Activated CD4-positive, alpha-beta T cell treated with anti-CD3 and anti-CD28 coated beads for 36 hours (primary cell): ENCODE measurements at places on chromosomes 6 and 20. TPM values are rescaled to one million over a fixed set of nuclear protein-coding genes. Genes with fewer than 3 reads are reported as not detected.

GRCh38 chr6:51855310-51856082 lies 231.9 kb downstream of the PKHD1 start:
- H3K4me1 ChIP-seq: no peaks in the 10 kb centered on the region
- no peak overlapping the region for H3K27ac ChIP-seq
- H3K4me3 ChIP-seq: no peak overlapping the region
- no peaks in the 10 kb centered on the region for H3K36me3 ChIP-seq

DNA sequence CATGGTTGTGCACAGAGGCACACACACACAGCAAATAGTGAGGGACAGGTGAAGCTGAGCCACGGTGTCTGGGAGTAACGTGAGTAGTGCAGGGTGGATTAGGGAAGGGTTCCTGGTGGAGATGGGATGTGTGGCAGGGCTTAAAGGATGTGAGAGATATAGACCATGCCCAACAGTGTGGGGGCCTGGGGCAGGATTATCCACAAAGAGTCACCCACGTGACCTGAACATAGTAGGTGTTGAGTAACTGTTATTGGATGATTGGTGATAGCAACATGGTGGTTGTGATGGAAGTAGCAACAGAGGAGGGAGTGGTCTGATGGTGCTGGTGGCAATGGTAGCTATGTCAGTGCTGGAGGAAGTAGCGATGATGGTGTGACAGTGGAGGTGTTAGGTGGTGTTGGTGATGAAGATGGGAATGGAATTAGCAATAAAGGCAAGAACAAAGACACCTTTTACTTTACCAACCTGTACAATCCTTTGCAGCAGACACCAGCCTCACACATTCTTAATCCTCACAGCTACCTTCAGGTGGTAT lies 135.1 kb downstream of the MRPL14 start:
- no peaks in the 10 kb centered on the region for H3K4me1 ChIP-seq
- H3K4me3 ChIP-seq: no peak overlapping the region
- DNase-seq: no peak
- H3K27me3 ChIP-seq: no peaks in the 10 kb centered on the region
- H3K36me3 ChIP-seq: no peaks in the 10 kb centered on the region

DNA sequence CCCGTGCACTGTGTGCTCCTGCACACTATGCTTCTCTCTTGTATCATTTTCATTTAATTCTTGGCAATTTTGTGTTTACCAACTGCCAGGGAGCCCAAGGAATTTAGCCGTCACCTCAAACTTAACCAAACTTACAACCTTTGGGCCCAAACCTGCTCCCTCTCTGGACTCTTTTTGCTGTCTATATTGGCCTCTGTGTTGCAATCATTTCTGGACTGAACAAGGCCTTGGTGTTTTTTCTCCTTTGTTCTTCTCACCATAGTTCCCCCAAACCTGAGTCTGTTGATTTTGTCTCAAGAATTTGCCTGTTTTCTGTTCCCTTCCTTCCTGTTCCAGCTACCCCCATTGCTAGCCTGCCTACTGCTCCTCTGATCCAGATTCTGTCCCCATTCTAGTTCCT lies 19.2 kb downstream of the DCBLD1 start:
- H3K27me3 ChIP-seq: no peaks in the 10 kb centered on the region
- no peak overlapping the region for H3K27ac ChIP-seq
- no peak overlapping the region for H3K4me3 ChIP-seq
- no peaks in the 10 kb centered on the region for H3K36me3 ChIP-seq
- peaks cover 5% of the 10 kb centered on the region for H3K4me1 ChIP-seq

DNA sequence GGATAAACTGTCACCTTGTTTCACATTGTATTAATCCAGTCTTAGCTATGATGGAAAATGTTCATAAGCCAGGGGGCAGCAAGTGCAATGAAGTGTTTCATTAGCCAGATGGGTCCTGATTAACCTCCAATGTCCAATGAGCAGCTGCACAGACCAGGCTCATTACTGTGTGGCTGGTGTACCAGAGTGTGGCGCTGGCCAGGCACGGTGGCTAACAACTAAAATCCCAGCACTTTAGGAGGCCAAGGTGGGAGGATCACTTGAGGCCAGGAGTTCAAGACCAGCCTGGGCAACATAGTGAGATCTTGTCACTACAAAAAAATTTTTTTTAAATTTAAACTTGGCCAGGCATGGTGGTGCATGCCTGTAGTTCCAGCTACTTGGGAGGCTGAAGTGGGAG lies 201.7 kb upstream of the FOXQ1 start:
- no peak for DNase-seq
- H3K27me3 ChIP-seq: peaks cover 8% of the 10 kb centered on the region
- no peaks in the 10 kb centered on the region for H3K36me3 ChIP-seq
- H3K4me1 ChIP-seq: no peaks in the 10 kb centered on the region
- H3K27ac ChIP-seq: no peak overlapping the region
- H3K4me3 ChIP-seq: no peak overlapping the region

DNA sequence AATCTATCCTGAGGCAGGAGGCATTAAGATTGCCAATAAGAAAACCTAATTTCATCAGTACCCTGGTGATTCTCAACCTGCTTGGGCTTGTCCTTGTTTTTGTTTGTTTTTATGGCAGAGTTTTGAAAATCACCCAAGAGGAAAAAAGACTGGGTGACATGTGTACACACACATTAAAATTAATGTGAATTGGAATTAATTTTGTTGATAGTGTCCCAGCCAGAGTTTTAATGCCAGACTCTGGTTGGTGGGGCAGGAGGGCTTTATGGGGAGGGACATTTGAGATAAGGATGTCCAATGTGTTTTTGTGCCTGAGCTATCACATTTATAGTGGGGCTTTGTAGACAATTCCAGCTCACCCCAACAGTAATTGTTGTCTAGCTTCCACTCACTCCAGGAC lies 184.6 kb downstream of the ID4 start:
- peaks cover 13% of the 10 kb centered on the region for H3K4me1 ChIP-seq
- H3K4me3 ChIP-seq: no peak overlapping the region
- peaks cover 18% of the 10 kb centered on the region for H3K27me3 ChIP-seq

DNA sequence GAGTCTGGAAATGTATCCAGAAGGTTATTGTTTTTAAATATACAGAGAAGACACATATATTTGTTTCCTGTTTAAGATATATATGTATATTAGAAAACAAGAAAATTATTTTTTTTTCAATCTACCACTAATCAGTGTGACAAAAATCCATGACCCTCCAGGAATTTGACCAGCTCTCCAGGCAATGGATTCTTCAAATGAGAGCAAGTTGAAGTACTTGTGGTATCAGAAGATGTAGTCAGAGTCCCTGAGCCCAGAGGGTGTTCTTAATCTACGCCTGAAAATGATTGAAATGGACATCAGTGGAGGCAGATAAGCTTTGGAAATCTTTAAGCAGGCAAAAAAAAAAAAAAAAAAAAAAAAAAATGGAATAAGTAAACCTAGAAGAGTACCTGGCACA lies 186.5 kb upstream of the QKI start:
- H3K27me3 ChIP-seq: peaks cover 6% of the 10 kb centered on the region
- no peak overlapping the region for H3K4me3 ChIP-seq
- no peaks in the 10 kb centered on the region for H3K4me1 ChIP-seq
- no peak for DNase-seq
- no peak overlapping the region for H3K27ac ChIP-seq

Gene OXT
- not detected for total RNA-seq

Gene SLC25A27
- total RNA-seq: 1.2 TPM

Gene ANGPT4
- total RNA-seq: not detected

Gene TFAP2C
- not detected for total RNA-seq

Gene OR2J3
- total RNA-seq: not detected
